ENCODE measurements at places on chromosomes 13 and 19.

DNA sequence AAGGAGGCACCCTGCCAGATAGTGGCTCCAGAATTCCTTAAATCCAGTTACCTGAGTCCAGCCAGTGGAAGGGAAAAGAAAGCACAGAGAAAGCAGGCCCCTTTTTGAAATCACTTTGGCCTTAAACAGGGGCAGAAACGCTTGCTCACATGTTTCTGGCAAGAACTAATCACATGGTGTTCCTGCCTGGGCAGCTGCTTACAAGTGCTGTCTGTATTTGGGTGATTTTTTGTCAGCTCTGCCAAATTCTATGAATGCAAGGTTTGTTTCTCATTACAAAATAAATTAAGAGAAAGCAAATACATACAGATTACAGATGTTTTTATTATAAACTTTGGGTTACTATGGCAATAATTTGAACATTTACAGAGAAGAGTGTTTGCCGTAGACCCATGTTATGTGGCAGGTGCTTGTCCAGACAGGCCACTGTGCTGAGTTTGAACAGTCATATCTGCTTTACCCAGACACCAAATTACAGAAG lies 1237.8 kb downstream of the SLITRK5 start:
- no peak for DNase-seq

GRCh38 chr19:51480590-51480989 lies 2.3 kb downstream of the CEACAM18 start:
- DNase-seq = no peak

DNA sequence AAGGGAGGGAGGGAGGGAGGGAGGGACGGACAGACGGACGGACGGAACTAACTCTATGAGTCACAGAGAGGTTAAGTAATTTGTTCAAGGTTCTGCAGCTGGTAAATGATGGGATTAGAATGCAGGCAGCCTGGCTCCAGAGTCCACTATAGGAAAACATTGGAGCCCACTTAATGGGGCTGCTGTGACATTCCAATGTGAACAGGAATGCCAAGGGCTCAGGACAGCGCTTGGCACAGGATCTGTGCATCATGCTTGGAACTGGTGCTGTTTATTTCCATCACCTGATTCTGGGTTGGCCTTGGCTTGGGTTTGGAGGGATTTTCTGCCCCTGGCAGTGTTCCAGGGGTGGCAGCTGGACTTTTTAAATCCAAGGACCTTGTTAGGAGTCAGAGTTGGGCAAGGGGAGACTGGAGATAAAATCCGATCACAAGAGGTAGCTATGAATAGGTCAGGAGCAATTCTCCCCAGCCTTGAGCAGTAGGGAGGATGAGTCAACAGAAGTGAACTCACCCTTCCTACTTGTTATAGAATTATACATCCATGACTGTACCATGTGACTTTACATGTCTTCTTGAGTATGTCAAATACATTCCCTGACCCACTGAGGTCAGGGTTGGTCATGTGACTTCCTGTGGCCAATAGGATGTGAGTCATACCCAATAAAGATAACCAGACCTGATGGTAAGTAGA lies 7.8 kb upstream of the HIF3A start:
- DNase-seq = no peak

DNA sequence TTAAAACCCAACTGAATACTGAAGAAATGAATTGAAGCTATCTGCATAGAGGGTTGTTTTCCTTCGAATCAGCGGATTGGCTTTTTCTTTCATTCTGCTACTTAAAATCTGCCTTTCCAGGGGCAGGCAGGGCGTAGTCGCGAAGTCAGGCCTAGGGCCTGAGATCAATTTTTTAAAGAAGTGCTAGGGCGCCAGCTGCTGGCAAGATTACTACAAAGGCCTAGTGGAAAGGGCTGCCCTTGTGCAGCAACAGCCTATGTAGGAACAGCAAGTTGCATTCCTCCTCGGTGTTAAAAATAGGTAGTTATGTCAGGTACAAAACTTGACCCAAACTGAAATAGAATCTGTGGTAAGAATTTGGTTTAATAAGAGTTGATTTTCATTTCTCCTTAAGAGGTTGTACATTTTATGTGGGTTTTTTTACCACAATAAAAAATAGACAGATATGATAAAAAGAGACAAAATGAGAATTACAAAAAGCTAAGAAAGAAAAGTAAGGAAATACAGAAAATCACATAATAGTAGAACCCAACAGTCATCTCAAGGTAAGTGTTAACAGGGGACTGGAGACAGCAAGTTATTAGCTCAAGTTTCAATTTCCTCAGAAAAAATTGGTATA lies 9.5 kb upstream of the URAD start:
- peak; percentile 38 for DNase-seq

DNA sequence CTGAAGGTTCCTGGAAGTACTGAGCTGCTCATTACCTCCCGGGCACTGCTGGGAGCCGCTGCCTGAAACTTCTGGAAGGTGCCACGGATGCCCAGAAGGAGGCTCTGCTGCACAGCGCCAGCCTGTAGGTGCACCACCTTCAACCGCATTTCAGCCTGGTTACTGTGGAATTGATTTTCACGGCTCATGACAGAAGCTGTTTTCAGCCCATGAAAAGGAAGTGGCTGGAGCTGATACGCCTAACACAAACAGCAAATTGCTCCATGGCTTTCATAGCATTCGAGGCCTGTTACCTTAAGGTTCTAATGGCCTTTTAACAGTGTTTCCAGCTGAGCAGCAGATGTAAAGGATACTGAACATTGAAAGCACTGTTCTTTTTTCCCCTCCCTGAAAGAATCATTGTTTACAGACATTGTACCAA lies 22.0 kb downstream of the GPC6 start:
- no peak for DNase-seq

GRCh38 chr19:42028304-42029216 lies 34.5 kb upstream of the ATP1A3 start:
- peak; percentile 70 for DNase-seq

- DNase-seq = no peak
Observed at GRCh38 chr19:55614711-55615542, 9.4 kb downstream of the ZNF784 start.

DNA sequence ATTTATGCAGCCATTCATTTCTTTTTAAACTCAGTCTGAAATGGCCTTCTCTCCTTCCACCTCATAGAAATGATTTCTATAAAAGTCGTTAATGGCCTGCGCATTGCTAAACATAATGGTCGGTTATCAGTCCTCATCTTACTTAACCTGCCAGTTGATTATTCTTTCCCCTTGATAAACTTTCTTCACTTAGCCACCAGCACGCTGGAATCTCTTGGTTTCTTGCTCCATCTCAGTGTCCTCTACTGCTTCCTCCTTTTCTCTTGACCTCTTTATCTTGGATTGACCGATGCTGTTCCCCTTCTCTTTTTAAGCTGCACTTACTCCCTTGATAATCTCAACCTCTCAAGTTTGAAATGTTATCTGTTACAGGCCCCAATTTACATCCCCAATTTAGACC lies 12.2 kb upstream of the CLC start:
- no peak for DNase-seq

Data from activated T-cell treated with anti-CD3 and anti-CD28 coated beads, Interleukin-2, amount 50 U/mL, for 48 hours (primary cell).